ENCODE measurements at places on chromosomes 12 and 14.

GRCh38 chr12:130527239-130527638, 188.9 kb downstream of the RIMBP2 start:
- no peak for DNase-seq

DNA sequence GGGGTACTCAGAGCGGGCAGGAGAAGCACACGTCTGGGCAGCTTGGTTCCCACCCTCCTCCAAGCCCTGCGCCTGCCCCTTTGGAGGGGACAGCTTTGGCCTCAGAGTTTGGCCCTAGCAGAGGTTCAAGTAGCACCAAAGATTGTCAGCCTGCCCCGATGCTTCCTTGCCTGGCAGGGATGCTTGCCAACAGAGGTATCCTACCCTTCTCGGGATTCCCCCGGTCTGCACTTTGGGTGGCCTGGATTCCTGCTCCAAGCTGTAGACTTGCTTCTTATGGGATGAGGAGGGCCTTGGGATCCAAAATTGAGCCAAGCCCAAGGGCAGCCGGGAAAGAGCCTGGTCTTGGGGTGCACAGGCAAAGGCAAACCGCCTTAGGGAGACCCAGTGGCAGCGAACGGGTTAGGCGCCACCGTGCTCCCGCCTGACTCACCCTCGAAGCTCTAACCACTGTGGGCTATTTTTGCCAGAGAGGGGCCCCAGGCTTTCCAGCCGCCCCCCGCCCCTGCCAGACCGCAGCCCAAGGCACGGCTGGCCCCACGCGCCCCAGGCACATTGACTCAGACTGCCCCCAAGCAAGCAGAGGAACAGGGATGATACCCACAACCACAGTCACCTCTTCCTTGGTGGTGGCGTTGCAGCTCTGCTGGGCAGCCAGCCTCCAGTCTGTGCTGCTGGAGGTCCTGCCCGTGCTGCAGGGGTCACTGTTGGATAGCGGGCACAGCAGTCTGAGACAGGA, 847 bp upstream of the WNT10B start:
- DNase-seq, result peak; percentile 79

GRCh38 chr12:49895773-49896172, 7.9 kb downstream of the FAIM2 start:
- no peak for DNase-seq

- DNase-seq, result no peak
These were observed 425.7 kb downstream of the ATP23 start for GRCh38 chr12:58367041-58367440.
